ENCODE measurements at places on chromosomes 2 and 18.

DNA sequence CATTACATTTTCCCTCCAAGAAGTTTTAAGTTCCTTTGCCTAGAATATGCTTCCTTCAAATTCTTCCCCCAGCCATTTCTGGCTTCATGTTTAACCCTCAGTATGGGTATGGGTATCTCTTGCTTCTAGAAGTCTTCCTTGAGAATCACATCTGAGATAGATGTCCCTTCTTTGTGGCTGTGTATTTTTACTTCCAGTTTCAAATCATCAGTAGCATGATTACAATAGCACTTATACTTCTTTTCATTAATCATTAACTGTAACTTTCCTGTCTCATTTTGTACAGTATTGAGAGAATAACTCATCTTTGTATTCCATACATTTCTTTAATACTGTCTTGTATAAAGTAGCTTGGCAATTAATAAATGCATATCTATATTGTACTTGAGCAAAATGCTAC lies 17.3 kb upstream of the PDE1A start:
- no peak for DNase-seq

GRCh38 chr2:54845514-54845913 lies 122.1 kb downstream of the EML6 start:
- no peak for DNase-seq

DNA sequence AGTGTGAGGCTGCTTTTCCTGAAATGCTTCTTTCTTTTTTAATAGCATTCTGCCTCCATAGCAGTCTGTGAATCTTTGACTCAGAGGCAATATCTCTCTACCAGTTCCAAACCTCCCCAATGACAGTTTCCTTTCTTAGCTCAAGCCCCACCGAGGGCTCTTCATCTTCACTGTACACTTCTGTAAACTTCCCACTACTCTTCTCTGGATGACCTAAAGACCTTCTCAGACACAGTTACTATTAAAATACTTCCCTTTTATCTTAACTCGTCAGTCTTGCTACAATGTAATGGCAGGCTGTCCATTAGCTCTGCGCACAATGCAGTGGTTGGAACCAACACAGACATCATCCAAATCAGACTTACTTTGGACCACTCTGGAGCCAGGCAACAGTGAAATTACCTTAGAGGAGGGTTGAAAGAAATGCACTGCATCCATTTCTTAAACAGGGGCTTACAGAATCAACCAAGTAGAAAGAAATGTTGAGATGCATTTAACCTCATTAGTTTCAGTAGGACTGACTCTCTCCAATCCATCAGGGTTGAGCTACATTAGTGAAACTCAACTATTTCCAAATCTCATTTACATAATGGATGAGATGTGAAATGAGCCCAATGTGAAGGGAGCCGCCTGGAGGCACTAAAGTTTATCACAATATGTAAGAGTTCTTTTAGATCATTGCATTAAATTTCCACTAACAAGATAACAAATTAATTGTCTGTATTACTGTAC lies 343.8 kb downstream of the SETBP1 start:
- no peak for DNase-seq

- DNase-seq = no peak
Measured at GRCh38 chr2:227401550-227401949, 13.8 kb upstream of the SCYGR1 start.

DNA sequence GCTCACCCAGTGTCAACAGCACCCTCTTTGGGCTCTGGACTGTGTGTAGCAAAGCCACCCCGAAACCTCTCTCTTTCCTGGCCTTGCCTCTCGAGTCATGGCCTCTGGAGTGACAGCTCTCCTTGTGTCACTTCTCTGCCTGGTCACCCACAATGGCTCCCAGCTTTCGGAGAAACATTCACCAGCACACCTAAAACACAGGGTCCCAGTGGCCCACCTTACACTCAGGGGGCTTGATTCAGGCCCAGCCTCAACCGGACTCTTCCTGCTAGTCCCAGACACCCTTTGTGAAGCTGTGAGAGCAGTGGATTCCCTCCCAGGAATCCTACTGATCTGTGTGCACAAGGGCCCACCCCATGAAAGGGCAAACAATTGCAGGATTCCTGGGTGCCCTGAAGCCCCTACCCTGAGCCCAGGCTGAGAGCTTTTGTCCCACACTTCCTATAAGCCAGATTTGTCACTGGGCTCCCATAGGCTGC lies 137.2 kb upstream of the HAAO start:
- no peak for DNase-seq

DNA sequence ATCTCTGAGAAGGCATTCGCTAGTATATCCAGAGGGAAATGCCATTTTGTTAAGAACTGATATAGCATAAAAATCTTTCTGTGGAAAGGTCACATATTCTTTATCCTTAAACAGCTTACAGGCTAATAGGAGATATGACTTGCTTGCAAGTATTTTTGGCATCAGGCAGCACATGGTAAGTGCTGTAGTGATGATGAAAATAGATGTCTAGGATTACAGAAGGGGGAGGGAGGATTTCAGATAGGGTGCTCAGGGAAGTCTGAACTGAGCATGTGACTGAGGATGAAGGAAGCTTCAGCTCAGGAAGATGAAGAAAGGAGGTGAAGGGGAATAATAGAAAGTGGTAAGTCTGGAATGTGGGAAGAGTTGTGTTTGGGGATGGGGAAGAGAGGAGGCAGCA lies 158.5 kb upstream of the NOSTRIN start:
- DNase-seq = no peak

- no peak for DNase-seq
Measured at GRCh38 chr2:229795058-229795457, 80.7 kb upstream of the DNER start.

DNA sequence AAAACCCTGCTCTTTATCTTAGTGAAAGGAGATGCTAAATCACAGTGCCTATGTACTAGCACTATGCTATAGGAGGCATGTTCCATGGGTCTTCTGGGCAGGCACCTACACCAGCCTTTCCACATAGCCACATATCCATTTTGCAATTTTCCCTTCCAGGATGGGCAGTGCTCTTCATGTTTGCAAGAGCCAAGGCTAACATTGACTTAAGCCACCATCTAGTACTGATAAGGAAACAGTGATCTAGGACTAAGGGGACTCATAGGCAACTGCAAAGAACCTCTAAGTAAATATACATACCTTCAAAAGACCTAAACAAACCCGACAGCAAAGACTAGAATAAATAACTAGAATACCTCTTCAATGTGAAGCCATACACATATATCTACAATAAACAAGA lies 919.7 kb upstream of the GYPC start:
- no peak for DNase-seq

DNA sequence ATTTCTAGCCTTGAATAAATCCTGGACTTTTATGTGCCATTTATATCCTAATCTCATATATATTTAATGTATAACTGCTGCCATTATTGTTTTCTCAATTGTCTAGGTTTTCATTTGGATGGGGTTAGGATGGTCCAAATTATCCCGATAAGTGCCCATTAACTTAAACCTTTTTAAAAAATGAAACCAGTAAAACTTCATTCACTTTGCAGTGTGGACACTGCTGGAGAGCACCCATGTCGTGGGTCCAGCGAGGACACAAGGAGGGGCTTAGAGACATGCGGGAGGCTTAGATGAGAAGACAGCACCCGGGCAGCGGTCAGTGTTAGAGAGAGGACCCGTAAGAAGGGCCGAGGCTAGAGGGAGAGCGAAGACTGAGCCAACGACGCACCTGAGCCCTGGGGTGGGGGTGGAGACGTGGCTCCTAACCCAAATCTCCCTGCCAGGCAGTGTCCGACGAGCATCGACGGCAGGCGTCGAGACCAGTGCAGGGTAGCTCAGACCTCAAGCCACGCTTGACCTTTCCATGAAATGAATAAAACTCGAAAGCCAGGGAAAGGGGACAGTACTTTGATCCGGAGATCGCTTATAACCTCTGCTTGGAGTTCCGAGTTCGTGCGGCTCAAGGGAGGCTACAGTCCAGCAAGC lies 9.0 kb upstream of the EN1 start:
- DNase-seq = no peak

- DNase-seq = no peak
Measured at GRCh38 chr2:238644095-238645081, 203.5 kb upstream of the TWIST2 start.

GRCh38 chr2:140242889-140243288 lies 1462.7 kb upstream of the NXPH2 start:
- no peak for DNase-seq

GRCh38 chr2:8822218-8822617 lies 15.2 kb downstream of the KIDINS220 start:
- DNase-seq = no peak

- no peak for DNase-seq
Measured at GRCh38 chr18:68779169-68779568, 18.7 kb upstream of the CCDC102B start.

GRCh38 chr2:239824866-239825704 lies 200.1 kb downstream of the NDUFA10 start:
- no peak for DNase-seq

DNA sequence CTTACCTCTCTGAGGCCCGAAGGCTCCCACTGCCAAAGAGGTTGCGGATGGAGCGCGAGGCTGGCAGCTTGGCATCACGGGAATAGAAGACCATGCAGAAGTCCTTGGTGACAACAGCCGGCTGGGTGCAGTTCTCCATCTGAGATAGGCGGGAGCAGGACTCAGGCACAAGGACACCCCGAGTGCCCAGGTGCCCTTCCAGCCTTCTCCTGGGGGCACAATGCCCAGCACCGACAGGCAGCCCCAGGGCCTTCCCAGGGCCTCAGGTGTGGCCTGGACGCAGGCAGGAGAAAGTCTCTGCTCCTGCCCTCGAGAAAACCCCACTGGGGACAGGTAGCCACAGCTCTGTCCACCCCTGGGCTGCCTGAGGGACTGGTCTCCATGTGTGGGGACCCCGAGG lies 33.6 kb downstream of the AQP12A start:
- no peak for DNase-seq

DNA sequence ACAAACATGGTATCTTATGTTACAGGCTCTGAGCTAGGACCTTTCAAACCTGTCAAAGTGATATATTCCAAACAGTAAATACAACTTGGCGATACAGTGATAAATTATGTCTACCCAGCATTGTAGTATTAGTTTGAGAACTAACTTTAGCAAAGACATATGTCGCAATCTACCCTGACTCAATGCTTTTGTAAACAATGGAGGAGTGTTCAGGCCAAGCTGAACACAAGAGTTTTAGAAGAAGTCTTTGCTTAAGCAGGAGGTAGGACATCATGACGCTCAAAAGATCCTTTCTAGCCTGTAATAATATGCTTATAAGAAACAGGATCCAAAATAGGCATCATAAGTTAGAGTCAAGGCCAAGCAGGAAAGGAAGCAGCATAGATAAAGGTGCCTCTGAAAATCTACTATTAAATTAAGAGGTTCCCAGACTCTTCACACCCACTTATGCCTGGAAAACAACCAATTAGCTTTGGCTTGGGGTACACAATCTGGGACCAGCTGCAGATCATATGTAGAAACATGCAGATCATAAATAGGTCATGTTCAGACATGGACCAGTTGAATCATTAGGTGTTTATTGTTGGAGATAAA lies 132.5 kb downstream of the CSRNP3 start:
- DNase-seq = no peak

GRCh38 chr2:158676295-158676694 lies 118.8 kb upstream of the DAPL1 start:
- DNase-seq = no peak

GRCh38 chr2:168120310-168120709 lies 127.1 kb downstream of the STK39 start:
- DNase-seq = no peak

DNA sequence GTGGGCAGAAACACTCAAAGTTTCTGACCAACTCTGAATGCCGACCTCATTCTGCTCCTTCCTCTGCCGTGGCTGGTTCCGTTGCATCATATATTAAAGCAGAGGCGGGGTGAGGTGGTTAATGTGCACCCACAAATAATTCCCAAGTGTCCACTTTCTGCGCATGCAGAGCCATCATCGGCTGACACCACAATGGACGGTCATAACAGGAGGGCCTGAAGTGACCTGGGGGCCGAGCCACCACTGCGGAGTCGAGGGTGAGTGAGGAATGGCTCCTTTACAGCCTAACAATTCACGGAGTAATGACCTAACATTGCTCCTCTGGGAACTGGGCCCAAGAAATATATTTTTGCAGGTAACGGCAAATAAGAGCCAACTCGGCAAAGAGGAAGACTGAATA lies 32.9 kb upstream of the GLI2 start:
- DNase-seq = no peak
